ENCODE measurements at places on chromosomes 1 and 21. TPM values are rescaled to one million over a fixed set of nuclear protein-coding genes. Genes with fewer than 3 reads are reported as not detected.

HSPA13 gene
- 114 TPM for total RNA-seq

CFHR5 gene
- total RNA-seq, result not detected

PTPN7 gene
- total RNA-seq, result 2.8 TPM

SYPL2 gene
- 3.0 TPM for total RNA-seq

CACNA1S gene
- total RNA-seq, result 0.05 TPM

FMN2 gene
- 27.9 TPM for total RNA-seq

TMEM69 gene
- 44.8 TPM for total RNA-seq

FMO5 gene
- total RNA-seq, result 3.6 TPM

HES4 gene
- total RNA-seq, result 59.2 TPM

ENAH gene
- 66.9 TPM for total RNA-seq

SMPDL3B gene
- total RNA-seq, result not detected

NTMT2 gene
- not detected for total RNA-seq

OR2L5 gene
- total RNA-seq, result 0.08 TPM

ILDR2 gene
- total RNA-seq, result 6.7 TPM

FHAD1 gene
- 3.5 TPM for total RNA-seq

NLRP3 gene
- 0.37 TPM for total RNA-seq

POGK gene
- 16.7 TPM for total RNA-seq

LMX1A gene
- 0.11 TPM for total RNA-seq

PRKAA2 gene
- total RNA-seq, result 5.6 TPM

KLF17 gene
- total RNA-seq, result not detected

LMOD1 gene
- total RNA-seq, result 1.8 TPM

OR2L13 gene
- 0.58 TPM for total RNA-seq

MFSD2A gene
- 35.0 TPM for total RNA-seq

SPRR1A gene
- not detected for total RNA-seq
